Type B pancreatic cell (in vitro differentiated cells): ENCODE measurements at places on chromosomes 1 and 21. TPM values are rescaled to one million over a fixed set of nuclear protein-coding genes. Genes with fewer than 3 reads are reported as not detected.

Gene CASQ2
- 0.14 TPM in 1 of 2 replicates, not detected in the other for total RNA-seq

Gene CD101
- 1.1 and 4.4 TPM in 2 replicates for total RNA-seq

Gene VCAM1
- total RNA-seq = 0.74 and 37.0 TPM in 2 replicates

Gene DYNLT4
- 1.1 TPM in 1 of 2 replicates, not detected in the other for total RNA-seq

Gene ATP1A4
- 0.27 and 1.3 TPM in 2 replicates for total RNA-seq

Gene PRDM16
- total RNA-seq = 10.3 and 23.6 TPM in 2 replicates

Gene GPR161
- 12.8 and 32.6 TPM in 2 replicates for total RNA-seq

DNA sequence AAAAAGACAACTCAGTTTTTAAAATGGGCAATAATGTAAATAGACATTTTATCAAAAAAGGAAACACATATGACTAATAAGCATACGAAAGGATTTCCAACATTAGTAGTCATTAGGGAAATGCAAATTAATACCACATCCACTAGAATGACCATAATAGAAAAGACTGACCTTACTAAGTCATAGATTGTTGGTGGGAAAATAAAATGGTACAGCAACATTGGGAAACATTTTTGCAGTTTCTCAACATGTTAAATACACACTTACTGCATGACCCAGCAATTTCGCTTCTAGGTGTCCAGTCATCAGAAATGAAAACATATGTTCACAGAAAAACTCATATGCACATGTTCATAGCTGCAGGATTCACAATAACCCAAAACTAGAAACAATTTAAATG is 29.9 kb upstream of the SLC44A3 start:
- no peak for DNase-seq

- DNase-seq = no peak
Observed at GRCh38 chr1:192973988-192974387, 85.2 kb downstream of the UCHL5 start.

DNA sequence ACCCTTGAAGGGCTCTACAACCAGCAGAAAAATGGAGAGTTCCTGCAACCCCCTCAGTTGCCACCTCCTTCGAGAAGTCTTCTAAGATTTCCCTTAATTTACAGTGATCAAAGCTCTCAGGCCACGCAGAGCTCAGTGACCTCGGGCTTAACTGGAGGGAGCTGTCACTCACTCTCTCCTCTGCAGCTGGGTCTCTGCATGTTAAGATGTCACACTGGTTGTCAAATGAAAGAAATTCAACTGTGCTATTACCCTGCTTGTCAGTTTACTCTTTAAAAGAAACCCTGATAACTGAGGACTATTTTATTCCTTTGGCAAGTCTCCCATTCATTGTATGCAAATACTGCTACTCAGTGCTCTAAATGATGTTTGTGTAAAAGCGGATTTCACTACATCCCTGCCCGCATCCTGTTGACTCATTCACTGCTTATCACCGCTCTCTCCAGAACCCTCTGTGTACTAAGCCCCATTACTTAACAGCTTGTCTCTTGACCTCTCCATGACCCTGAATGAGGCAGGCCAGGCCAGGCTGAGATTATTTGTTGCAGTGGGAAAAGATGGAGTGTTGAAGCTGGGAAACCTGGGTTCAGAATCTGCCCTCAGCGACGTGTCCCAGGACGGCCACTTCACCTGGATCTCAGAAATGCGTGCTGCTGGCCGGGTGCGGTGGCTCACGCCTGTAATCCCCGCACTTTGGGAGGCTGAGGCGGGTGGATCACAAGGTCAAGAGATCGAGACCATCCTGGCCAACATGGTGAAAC is 13.7 kb downstream of the DHRS3 start:
- DNase-seq = no peak

DNA sequence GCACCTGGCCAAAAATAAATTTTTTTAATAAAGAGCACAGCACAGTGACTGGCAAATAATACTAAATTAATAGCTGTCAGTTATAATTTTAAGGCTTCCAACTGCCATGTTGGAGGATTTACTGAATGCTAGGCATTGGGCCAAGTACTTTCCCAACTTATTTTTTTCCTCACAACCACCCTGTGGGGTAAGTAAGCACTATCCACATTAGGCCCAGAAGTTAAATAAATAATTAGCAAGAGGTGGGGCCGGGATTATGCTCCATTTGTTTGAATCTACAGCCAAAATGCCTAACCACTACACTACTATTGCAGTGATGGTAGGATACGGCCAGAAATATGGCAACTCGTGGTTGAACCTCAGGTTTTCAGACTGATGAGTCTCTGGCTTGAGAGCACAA is 4.6 kb upstream of the TRNAU1AP start:
- DNase-seq = no peak

- DNase-seq = no peak
Observed at GRCh38 chr1:210394281-210394821, 65.6 kb downstream of the HHAT start.

DNA sequence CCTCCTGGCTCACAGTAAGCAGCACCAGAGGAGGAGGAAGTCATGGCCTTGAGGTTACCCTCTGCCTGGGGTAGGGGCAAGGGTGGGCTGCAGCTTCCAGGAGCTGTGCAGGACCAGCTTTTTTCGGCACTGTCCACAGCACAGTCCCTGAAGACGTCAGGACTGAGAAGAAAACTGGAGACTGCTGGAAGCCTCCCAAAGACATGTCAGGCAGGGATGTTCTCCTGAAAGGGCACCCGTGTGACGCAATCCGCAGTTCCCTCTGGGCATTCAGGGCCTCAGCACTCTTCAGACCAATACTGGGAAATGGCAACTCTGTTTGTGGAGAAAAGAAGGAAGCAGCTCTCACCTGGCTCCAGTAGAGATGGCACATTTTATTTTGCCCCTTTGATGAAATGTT is 64.8 kb upstream of the TENT5C start:
- DNase-seq = no peak

DNA sequence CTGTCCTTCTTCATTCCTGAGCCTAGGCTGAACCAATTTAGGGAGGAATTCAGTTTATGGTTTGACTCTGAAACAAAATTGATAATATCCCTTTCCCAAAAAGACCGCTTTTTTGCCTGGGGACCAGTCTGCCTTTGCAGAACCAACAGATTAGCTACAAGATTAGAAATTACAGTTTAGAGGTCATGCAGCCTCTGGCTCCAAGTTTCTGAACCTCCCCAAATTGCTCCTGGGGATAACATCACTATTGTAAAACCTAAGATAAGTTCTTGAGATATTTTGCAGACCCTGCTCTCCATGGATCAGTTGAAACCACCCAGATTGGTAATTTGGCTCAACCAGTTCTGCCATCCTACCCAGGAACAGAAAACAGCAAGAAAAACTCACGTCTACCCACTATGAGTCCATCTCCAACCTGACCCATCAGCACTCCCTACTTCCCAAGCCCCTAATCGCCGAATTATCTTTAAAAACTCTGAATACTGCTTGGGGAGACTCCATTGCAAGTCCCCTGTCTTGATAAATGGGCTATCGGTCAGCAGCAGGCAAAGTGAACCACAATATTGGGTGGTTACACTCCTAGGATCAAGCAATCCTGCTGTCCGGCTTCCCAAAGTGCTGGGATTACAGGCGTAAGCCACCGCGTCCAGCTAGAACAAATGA is 605 bp upstream of the RABGGTB start:
- no peak for DNase-seq

GRCh38 chr1:208233546-208233945 is 10.6 kb downstream of the PLXNA2 start:
- DNase-seq = no peak

- no peak for DNase-seq
Observed at GRCh38 chr1:245160741-245161400, 6.1 kb downstream of the KIF26B start.

GRCh38 chr1:74857676-74858075 is 124.7 kb downstream of the TYW3 start:
- DNase-seq = no peak

- no peak for DNase-seq
Observed at GRCh38 chr1:178877896-178878295, 7.0 kb upstream of the ANGPTL1 start.

GRCh38 chr1:163535807-163536206 is 214.1 kb downstream of the NUF2 start:
- no peak for DNase-seq

- DNase-seq = no peak
Observed at GRCh38 chr1:15197591-15198447, 44.3 kb downstream of the TMEM51 start.

GRCh38 chr1:2880086-2880485 is 78.6 kb upstream of the TTC34 start:
- no peak for DNase-seq

GRCh38 chr1:97277891-97278654 is 556.5 kb downstream of the PTBP2 start:
- DNase-seq = no peak

DNA sequence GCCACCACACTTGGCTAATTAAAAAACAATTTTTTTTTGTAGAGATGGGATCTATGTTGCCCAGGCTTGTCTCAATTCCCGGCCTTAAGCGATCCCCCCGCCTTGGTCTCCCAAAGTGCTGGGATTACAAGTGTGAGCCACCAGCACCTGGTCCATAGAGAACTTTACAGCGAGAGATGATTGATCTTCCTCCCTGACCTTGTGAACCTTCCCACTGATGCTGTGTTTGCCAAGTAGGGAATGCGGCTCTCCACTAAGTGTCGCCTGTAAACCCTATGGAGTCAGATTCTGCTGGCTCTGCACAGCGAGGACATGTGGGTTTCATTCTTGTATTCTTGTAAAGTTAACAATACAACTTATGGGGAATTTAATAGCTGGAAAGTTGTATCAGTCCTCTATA is 81.3 kb upstream of the LYST start:
- DNase-seq = no peak

GRCh38 chr1:204873176-204873575 is 2.5 kb downstream of the NFASC start:
- DNase-seq = no peak

DNA sequence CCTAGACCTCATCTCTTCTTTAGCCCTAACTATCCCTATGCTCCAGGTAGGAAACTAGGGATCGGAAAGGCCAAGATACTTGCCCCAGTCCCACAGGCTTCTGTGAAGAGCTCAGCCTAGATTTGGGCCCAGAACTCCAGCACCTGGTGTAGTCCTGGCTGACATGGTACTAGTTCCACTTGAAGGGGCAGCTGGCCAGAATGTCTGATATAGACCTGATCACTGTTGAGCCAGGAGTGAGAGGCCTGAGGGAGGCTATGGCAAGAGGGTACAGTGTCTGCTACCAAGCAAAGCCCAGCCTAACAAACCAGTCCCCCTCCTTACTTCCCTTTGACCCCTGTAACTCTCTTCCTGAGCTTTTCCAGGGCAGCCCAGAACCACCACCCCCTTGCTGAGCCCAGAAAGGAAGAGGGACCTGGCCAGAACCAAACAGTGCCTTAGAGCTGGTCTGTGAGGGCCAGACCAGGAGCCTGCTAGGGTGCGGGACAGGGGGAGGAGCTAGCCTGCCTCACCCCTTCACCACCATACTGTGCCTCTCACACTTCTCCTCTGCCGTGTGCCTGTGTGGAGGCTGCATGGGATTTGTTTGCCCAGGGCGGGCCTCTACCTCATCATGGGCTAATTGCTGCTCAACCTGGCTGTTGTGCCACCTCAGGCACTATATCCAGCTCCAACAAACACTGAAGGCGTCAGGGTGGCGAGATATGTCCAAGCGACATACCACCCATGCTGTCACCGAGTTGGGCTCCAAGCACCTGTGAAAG is 10.9 kb downstream of the POMGNT1 start:
- DNase-seq = no peak

DNA sequence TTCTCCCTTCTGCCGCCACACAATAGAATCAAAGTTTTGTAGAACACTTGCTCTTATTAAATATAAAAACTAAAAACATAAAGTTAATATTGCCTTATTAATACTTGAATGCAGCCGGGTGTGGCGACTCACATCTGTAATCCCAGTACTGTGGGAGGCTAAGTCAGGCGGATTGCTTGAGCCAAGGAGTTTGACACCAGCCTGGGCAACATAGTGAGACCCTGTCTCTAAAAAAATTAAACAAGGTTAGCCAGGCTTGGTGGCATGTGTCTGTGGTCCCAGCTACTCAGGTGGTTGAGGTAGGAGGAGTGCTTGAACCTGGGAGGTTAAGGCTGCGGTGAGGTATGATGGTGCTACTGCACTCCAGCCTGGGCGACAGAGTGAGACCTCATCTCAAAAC is 13.2 kb upstream of the HHAT start:
- no peak for DNase-seq

DNA sequence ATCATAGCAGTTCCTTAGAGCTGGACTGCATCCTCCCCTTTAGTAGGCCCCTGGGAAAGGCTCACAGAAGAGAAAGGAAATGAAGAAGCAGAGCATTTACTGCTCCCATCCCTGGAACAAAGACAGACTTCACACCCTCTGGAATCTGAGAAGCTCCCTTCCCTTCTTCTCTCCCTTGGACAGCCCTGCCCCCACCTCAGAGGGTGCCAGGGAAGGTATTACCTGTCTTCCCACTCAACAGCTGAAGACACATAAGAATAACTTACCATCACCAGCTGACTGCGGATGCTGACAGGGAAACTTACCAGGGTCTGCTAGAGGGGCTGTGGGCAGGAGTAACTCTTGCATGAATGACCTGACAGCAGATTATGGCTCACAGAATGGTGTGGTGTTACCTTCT is 14.1 kb upstream of the FAAH start:
- DNase-seq = no peak

- no peak for DNase-seq
Observed at GRCh38 chr21:19489930-19490329, 1086.3 kb upstream of the TMPRSS15 start.
